NCI-H1436 treated with DMSO at 0.1 percent for 48 hours (cell line): ENCODE measurements at places on chromosomes 1 and 21.

DNA sequence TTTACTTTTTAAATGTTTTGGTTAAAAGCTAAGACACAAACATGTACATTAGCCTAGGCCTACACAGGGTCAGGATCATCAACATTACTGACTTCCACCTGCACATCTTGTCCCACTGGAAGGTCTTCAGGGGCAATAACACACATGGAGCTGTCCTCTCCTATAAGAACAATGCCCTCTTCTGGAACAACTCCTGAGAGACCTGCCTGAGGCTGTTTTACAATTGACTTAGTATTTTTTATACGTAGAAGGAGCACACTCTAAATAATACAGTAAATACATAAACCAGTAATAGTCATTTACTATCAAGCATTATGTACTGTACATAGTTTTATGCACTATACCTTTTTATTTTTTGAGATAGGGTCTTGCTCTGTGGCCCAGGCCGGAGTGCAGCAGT is 14.1 kb upstream of the MOB3C start:
- no peak for DNase-seq

DNA sequence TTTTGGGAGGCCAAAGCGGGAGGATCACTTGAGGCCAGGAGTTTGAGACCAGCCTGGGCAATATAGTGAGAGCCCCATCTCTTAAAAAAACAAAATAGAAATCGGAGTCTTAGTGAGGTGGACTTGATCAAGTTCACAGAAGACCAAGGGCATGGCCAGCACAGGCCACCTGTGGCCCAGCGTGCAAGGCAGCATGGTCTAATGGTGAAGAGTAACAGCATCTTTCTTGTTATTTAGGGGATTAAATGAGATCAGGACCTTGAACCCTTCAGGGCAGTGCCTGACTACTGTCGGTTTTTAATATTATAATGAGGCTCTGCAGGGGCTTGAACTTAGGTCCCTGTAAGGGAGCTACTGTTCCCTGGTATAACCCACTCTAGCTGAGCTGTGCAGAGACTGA is 38.5 kb downstream of the EIF2D start:
- no peak for DNase-seq

- no peak for DNase-seq
Measured at GRCh38 chr1:33292726-33293340, 28.1 kb downstream of the A3GALT2 start.

GRCh38 chr1:244751271-244751895 is 84.1 kb upstream of the COX20 start:
- no peak for DNase-seq

DNA sequence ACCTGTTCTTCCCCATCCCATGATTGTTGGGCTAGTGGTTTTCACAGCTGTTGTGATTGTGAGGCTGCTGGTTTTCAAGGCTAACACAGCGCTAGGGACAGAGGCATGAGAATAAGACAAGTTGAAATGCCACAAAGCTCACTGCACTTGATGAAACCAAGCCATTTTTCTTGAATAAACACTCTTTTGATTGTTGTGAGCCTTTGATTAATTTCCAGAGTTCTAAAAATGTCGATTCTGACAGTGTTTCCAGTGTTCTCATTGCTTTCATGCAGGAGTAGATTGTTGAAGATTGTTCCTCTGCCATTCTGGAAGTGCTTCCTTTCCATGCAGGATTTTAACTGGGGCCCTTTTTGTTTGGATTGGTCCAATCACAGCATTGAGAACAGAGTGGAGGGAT is 134.9 kb upstream of the GRIK3 start:
- no peak for DNase-seq

DNA sequence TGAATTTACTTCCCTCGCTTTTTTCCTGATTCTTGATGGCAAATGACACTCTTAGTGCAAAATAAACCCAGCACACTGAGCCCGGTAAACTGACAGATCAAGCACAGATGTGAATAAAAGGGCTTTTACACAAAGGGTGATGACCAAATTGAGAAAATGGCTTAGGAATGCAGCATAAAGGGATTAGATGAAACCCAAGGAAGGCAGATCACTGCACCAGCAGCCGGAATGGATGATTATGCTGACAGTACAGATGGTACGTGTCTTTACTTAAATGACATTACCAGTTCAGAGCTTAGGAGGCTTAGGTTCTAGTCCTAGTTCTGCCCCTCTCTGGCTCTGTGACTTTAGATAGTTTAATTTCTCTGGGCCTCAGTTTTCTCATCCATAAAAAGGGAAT is 12.0 kb downstream of the PKP1 start:
- no peak for DNase-seq

- DNase-seq = no peak
Measured at GRCh38 chr1:4057603-4058002, 157.5 kb upstream of the C1orf174 start.

DNA sequence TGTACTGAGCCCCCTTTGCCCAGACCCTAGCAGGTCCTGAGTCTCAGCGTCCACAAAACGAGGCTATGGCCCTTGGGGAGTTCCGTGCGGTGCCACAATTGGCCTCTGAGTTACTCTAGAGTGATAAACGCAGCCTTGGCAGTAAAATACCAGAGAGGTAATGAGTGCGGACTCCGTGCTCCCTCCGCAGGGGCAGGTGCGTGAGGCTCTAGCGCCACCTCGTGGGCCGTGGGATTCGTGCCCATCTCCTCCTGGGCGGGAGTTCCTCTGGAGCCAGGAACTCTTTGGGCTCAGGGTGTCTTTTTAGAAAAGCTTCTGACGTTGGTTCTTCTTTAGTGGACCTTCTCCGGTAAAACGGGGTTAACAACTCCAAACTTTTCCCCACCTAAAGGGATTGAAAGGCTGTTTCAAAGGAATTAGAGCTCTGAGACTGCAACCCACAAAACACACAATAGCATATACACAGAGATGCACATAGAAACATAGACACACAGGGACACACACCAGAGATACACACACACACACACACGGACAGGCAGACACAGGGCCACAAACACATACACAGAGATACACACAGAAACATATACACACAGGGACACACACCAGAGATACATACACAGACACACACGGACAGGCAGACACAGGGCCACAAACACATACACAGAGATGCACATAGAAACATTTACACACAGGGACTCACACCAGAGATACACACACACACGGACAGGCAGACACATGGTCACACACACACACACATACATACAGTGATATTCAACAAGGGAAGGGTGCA is 99.4 kb downstream of the KCNJ15 start:
- no peak for DNase-seq

GRCh38 chr1:25088946-25089345 is 143.4 kb downstream of the SYF2 start:
- no peak for DNase-seq

DNA sequence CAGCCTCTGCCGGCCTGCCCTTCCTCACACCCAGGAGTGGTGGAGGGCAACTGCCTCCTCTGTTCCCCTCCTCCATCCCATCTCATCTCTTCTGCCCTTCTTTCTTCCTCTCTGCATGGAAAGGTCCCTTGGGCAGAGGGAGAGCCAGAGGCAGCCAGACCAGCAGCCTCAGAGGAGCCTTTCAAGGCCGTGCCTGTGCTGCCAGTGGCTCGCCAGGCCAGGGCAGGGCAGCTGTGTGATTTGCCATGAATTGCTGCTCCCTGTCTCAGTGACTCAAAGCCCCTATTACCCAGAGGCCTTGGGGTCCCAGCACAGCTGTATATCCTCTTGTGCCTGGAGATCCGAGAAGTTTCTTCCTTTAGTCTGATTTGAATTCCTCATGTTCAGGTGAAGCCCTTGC is 21.9 kb downstream of the TMCC2 start:
- DNase-seq = no peak

DNA sequence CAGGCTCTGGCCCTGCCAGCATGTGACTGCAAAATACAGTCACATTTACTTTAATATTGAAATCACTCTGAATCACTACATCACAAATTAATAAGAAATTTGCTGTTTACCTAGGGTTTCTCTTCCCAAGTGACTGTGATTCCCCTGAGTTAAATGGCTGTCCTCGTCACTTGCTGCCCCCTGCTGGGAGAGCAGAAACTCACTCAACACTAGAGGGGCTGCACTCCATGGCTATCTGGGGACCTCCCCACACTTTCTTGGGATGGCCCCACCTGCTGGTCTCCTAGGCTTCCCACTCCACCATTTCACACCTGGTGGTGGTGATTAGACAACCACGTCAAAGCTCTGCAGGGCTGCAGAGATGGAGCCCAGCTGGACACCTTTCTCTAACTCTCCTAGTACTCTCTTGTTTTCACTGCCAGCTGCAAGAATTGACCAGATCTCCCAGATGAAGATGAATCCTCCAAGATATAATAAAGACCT is 63.4 kb downstream of the CD2 start:
- DNase-seq = no peak

DNA sequence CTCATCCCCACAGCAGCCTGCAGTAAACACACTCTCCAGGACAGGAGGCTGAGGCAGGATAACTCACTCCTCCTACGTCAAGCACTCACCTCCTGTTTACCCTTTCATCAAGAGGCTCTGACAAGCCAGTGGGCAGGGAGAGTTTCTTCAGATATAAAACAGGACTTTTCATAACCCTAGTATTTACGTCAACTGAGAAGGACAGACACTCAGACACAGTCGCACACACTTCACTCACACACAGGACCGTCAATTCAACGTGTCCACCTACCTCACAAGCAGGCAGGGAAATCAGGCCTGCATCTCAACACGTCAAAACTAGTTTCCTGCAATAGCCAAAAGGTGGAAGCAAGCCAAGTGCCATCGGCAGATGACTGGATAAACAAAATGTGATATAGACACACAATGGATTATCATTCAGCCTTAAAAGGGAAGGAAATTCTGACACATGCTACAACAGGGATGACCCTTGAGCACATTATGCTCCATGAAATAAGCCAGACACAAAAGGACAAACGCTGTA is 48.6 kb downstream of the ITPKB start:
- no peak for DNase-seq

DNA sequence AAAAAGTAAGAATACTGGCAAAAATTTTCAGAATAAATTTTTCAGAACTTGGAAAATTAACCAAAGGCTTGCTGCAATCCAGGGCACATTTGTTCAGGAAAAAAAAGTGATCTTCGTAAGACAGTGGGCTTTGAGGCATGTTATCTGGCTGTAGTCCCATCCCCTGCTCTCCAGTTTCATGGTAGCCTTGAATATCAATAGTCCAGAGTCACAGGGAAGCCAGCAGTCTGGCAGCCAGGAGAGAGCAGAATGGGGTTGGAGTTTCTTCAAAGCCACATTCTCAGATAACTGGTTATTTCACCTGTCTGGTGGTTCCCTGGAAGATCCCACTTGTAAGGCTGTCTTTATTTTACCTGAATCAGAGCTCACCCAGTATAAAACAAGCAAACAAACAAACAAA is 669.3 kb downstream of the MATN1 start:
- no peak for DNase-seq

- no peak for DNase-seq
Measured at GRCh38 chr1:61192663-61193330, 110.4 kb downstream of the NFIA start.
